ACHN (cell line): ENCODE measurements at places on chromosomes 1 and 21.

- peak; percentile 22 for DNase-seq
Observed at GRCh38 chr21:27108701-27109100, 141.8 kb upstream of the ADAMTS5 start.

- DNase-seq = no peak
Observed at GRCh38 chr1:36825226-36825625, 209.1 kb downstream of the GRIK3 start.

DNA sequence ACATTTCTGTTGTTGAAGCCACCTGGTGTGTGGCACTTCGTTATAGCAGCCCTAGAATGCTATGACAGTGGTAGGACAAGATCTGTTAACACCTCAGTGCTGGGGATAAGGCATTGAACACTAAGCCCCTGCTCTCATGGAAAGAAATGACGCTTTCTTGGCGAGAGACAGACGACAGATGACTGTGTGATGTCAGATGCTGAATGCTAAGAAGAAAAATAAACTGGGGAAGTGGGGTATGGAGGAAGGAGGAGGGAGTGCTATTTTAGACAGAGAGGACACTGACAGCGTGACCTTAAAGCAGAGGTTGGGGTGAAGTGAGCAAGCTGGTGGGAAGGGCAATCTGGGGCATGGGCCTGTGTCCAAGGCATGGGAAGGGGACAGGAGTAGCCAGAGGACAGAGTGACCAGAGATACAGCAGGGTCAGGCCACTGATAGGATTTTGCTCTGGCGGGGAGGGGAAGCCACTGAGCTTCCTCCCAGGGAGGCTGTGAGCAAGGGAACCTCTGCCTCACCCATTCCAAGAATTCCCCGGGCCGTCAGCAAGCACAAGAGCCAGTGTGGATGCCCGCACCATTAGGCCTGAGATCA, 15.2 kb downstream of the DOP1B start:
- no peak for DNase-seq

GRCh38 chr1:37553598-37553926, 531 bp downstream of the SNIP1 start:
- peak; percentile 3 for DNase-seq

- DNase-seq = no peak
Observed at GRCh38 chr1:65355031-65355712, 45.8 kb downstream of the DNAJC6 start.

DNA sequence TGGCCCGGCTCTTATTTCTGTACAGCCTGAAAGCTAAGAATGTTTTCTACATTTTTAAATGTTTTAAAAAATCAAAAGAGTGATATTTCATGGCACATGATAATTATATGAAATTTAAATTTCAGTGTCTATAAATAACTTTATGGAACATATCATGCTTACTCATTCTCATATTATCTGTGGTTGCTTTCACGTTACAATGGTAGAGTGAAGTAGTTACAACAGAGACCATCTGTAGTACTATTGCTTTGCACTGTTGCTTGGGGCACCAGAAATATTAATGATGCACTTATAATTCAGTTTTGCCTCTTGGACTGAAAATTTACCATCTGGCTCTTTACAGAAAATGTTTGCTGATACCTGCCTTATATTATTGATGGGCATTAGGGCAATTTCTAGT, 481.6 kb downstream of the PLPP3 start:
- DNase-seq = no peak

- no peak for DNase-seq
Observed at GRCh38 chr1:112934577-112934976, 21.4 kb downstream of the SLC16A1 start.

- DNase-seq = no peak
Observed at GRCh38 chr1:69914976-69915765, 290.2 kb downstream of the LRRC40 start.

GRCh38 chr1:104248385-104248784, 498.7 kb downstream of the AMY1C start:
- no peak for DNase-seq

DNA sequence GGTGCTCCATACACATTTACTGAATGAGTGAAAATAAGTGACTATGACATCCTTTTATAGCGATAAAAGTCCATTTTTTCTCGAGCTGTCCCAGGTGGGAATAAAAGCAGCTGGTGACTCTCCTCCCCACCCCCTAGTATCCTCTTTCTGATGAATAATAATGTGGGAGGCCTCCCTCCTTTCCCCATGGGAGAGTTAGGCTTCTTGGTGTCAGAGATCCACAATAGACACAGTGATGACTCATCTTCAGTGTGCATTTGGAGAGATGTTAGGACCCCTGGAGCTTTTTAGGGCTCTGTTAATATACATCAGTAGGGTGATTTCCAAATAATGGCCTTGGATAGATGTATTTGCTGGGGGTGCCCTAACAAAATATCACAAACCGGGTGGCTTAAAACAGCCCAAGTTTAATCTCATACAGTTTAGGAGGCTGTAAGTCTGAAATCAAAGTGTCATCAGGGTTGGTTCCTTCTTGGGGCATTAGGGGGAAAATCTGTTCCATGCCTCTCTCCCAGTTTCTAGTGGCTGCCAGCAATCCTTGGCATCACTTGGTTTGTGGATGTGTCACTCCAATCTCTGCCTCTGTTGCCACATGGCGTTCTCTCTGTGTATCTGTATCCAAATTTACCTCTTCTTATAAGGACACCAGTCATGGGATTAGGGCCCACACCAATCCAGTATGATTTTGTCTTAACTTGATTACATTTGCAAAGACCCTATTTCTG, 4.4 kb upstream of the PHC2 start:
- DNase-seq = no peak
